ENCODE measurements at places on chromosomes 6 and 20.

GRCh38 chr20:62177307-62177706 lies 5.5 kb upstream of the MTG2 start:
- DNase-seq, result no peak

- no peak for DNase-seq
These were observed 1.2 kb downstream of the AKAP12 start for GRCh38 chr6:151240791-151241642.

- no peak for DNase-seq
These were observed 3.5 kb downstream of the MCUR1 start for GRCh38 chr6:13810688-13811446.

- no peak for DNase-seq
These were observed 605 bp upstream of the PPP1R16B start for GRCh38 chr20:38804682-38805501.

DNA sequence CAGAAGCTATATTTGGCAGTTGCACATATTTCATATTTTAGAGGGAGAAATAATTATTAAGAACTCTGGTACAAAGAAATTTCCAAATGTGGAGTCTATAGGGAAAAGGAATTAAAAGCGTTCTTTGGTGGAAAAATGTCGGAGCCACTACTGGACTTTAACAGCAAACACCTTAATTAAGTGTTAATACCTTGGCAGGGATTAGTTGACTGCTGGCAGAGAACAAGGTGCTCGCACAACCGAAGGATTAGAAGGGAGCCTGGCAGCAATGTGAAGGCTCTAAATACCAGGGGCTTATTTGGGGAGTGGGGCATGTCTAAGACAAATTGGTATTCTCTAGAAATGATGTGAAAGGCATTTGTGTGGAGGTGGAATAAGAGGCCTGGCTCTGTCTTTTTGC lies 98.9 kb downstream of the PAK5 start:
- no peak for DNase-seq

DNA sequence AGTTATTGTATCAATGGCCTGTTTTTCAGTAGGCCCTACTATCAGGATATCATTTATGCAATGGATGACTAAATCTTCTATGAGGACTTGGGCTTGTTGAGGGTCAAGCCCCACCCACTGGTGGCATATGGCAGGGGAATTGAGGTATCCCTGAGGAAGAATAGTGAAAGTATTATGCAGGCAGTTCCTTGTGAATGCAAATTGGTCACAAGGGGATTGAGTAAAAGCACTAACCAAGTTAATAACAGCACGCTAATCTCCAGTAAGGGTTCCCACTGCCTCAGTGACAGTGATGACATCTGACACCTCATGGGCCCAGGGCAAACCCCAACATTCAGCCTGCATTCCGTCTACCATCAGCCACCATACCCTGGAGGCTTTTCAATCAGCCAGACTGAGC lies 14.9 kb downstream of the BPIFA1 start:
- DNase-seq, result no peak

GRCh38 chr6:74993136-74993535 lies 212.7 kb downstream of the COL12A1 start:
- DNase-seq, result no peak

Measured in omental fat pad (tissue), 4 donors.